ENCODE measurements at places on chromosomes 3 and 15.
A peak's percentile ranks its signal among the peaks of the same experiment; 100 is the strongest.

DNA sequence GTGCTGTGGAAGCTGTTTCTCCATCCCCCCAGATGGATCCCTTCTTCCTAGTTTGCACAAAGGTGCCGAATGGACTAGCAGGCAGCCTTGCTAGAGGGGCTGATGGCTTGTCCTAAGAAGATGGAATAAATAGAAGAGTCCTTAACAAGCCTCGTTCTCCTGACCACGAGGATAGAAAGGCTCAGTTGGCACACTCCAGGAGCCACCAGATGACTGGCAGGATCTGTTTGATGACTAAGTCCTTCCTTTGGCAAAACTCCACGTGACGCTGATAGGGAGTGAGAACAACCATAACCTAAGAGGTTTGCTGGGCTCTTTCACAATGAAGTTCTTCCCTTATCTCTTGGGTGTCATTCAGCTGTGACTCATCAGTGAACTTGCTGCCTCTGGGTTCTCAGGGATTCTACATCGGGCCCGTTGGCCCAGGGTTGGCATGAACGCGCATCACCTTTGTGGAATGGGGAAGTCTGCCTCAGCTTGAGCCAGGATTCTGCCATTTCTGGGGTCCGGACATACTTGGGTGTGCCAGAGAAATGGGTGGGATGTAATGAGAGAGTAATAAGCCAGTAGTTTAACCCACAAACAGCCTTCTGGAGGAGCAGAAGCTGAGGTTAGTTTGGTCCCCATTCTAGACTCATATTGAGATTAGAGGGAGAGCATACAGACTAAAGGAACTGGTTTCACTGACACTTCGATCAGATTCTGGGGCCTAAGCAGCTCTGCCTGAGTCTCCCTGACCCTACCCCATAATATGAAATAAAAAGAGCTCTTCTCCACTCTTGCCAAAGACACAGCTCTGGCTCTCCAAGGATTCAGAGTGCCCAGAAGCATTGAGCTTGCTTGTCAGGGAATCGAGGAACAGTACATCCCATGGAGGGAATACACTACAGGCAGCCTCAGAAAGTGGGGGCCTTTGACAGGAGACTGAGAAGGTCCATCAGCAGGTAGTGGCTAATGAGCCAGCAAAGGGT is 2.0 kb upstream of the MELTF start:
- DNase-seq = no peak

GRCh38 chr3:48018841-48019240 is 2.6 kb upstream of the MAP4 start:
- DNase-seq = no peak

DNA sequence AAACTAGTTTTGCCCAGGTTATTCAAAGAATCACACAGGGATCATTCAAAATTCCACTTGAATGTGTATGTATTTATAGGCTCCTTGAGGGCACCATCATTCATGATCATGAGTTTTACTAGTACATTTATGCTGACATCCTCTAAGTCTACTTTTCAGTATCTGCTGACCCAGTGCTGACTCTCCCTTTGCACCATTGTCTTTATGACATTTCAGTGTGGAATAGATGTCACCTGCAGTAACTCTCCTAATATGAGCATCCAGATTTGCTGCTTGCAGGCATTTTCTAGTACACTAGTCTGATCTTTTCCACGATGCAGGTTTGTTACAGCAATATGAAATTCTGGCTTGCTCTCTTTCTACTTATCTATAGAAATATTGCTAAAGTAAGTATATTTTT is 1603.5 kb downstream of the SI start:
- DNase-seq = no peak

DNA sequence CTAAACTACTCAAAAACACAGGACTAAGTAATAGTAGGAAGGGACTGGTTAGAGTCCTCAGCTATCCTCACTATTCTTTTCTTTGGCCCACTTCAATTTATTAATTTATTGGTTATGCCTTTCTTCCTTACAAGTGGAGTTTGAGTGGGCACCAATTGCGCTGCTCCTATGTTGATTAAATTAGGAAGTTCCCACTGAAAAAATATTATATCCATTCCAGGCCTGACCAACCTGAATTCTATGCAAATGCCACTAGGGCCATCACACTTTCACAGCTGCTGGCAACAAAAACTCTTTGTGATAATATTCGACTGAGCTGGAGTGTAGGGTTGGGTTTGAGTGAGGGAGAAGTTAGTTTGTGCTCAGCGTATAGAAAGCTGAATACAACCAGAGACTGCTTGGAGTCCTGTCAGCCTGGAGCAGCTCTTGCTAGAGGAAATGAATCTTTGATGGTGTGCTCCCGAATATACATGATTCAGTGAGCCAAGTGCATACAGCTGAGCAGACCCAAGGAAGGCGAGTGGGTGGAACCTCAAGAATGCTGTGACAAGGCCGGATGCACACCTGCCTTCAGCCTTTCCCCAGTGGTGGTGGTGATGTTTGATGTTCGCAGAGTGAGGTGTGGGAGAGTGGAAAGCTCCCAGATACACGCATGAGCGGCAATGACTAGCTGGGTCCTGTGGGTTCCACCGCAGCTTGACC is 1.5 kb downstream of the ARHGEF3 start:
- peak; percentile 71 for DNase-seq

DNA sequence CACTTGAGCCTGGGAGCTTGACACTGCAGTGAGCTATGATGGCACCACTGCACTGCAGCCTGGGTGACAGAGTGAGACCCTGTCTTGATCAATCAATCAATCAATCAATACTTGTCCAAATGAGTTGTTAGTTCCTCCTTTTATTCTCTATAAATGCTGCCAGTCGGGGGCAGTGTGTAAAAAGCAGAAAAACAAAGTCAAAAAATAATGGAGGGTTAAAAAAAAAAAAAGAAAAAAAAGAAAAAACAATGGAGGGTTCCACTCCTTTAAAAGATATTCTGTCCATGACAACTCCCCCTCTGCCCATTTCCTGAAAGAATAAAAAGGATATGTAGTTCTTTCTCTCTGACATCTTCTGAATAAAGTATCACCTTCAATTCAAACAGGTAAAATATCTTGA is 1068.6 kb downstream of the FHIT start:
- DNase-seq = no peak

- DNase-seq = no peak
These were observed 89.6 kb upstream of the TSEN2 start for GRCh38 chr3:12394569-12395271.

GRCh38 chr3:160057331-160057730 is 68.7 kb downstream of the IL12A start:
- no peak for DNase-seq

DNA sequence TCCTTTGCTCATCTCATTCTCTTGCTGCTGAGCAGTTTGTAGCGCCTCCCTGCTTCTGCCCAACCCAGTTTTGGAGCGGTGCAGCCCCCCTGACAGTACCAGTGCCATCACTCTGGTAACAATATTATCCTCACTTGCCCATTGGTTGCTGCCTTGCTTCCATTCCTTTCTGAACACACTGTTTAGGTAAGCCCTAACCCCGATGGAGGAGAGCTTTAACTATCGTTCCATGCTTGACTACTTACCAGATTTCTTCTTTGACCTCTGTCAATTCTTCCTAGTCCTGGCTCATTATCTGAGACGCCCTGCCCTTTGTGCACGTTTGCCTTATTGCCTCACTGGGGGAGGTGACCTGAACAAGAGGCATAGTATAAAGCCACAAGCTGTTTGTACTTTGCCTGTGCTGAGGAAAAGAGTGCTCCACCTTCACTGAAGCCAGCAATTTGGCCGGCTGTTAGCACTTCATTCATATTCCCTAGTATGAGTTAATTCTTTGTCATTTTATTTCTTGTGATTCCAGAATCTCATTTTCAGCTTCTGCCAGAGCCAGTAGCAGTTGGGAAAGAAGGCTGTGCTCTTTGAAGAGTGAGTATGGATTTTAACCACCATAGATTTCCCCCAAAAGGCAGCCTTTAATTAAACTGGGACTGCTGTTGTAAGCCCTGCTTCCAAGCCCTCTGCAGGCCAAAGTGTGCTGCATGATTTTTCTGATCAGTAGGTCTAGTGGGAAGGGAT is 11.9 kb downstream of the ABHD6 start:
- no peak for DNase-seq

- no peak for DNase-seq
These were observed 27.7 kb downstream of the PLD1 start for GRCh38 chr3:171782617-171783016.

DNA sequence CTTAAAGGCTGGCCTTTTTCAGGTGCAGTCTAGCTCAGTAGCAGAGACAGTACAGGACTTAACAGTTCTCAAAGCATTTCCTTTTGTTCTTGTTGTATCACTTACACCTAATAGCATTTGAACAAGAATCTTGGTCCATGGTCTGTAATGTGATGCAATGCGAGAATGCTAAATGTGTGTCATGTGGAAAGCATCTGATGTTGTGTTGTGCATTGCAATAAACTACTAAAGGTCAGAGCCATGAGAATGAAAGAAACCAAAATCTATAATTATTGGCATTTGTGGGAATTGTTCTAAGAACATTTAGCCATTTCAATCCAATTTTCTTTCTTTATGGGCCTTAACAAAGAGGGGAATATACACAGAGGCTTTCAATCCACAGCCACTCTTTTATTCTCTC is 324.5 kb upstream of the ROBO2 start:
- no peak for DNase-seq

DNA sequence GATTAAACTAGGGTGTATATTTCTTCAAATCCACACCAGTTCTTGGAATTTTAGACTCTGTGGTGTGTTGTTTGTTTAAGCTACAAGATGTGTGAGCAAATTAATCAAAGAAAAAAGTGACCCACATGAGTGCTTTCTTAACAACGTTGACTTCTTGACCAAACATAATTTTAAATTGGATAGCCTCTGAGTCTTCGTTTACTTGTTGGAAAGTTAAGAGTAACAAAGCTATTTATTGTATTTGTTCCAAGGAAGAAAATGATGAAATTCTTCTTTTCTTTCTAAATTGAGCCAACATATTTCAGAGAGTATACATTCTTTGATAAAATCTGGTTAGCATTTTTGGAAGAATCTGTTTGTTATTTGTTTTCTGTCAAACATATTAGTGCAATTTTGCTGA is 99.9 kb upstream of the IGSF10 start:
- DNase-seq = no peak

GRCh38 chr3:108420926-108421325 is 89.5 kb downstream of the MYH15 start:
- DNase-seq = no peak

- no peak for DNase-seq
These were observed 32.2 kb downstream of the PTPRG start for GRCh38 chr3:61593446-61594029.

DNA sequence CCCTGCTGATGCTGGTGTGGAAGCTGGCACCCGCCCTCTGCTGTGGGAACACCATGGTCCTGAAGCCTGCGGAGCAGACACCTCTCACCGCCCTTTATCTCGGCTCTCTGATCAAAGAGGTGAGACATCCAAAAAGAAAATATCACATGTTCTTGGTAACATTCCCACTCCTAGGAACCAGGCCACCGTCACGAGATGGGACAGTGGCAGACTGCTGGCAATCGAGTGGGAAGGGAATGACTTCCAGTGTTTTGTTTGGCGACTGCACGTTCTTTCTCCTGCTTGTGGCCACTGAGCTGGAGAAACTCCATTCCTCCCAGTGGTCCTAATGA is 14.3 kb downstream of the ALDH1A3 start:
- DNase-seq = no peak

DNA sequence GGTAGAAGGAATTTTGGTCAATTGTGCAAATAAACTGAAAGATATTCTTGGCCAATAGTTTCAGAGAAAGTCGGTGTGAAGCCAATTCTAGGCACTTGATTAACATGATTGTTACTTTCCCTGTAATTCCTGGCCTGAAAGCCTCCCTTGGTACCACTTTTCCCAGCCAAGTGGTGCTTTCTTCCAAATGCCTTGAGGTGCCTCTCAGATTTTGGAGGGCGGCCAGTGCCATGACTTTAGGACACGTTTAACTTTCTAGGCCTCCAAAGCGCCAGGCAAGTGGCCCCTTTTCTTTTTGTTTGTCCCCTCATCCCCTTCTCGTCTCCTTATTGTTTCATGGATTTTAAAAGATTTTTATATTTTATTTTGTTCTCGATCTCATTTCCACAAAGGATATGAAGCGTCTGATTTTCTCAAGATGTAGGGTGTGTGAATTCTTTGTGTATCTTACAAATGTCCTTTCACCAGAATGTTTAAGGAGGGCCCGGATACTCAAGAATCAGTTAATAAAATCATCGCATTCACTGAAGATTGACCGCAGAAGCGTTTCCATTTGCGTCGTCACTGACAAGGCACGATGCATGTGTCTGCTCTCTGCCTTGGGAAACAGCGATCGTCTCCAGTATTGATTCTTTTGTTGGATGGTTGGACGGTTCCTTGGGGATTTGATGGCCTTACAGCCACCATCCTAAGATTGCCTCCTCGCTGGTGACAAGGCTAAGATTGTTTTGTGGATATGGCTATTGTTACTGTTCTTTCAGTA is 87.8 kb downstream of the ASB7 start:
- no peak for DNase-seq

GRCh38 chr15:67406257-67406861 is 114.6 kb upstream of the C15orf61 start:
- no peak for DNase-seq

DNA sequence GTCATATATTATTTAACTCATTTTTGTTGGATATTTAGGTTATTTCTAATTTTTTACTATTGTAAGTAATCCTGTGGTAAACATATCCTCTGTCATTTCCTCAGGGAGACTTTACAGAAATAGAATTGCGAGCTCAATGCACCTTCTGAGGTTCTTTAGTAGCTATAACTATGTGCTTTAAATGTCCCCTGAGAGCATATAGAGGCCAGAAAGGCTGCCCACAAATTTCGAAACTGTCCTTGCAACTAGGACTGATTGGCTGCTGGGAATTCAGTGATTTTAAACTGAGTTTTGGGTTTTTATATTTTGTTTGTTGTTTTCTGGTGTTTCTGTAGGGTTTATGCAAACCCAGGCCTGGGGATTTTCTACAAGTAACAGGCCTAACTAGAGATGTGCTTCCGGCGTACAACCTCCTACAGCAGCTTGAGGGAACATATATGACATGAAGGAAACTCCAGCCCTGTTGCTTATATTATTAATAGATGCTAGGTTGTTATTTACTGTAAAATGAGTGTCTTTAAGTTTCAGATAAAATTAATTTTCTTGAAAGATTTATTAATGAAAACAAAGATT is 29.1 kb upstream of the P4HTM start:
- DNase-seq = no peak

DNA sequence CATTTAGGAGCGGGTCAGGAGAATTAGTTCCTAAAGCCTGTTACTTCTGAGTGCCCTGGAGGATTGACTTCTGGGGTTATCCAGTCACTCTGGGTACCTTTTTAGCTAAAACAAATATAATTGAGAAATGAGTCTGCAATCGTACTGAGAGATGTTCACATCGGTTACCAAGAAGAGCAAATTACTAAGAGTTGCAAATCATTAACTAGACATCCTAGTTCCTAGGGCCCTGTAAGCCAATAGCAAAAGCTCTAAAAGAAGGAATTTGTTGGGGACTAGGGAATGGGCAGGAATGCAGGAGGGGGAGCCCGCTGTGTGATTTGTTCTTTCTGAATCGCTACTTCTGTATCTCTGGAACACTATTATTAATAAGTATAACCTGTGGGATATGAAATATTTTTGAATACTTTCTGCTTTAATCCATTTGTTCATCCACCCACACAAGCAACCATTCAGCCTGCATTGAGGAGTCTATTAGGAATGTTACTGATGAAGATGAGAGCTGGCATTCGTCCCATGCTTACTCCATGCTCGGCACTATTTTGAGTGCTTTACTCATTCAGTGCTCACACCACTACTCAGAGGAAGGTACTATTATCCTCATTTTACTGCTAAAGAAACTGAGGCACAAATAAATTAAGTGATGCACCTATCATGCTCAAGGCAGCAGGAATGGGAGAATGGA is 31.5 kb upstream of the KY start:
- no peak for DNase-seq

All from activated T-helper 1 cell treated with anti-CD3 and anti-CD28 coated beads, Interleukin-12 subunit alpha, Interleukin-12 subunit beta, Interleukin-2, Interleukin-4 antibody, amounts not matched to agents 30 ng/mL and 10 ng/mL and 1 ng/mL, durations not matched to agents 14 hours and 24 hours and 36 hours (primary cell).